ENCODE measurements at places on chromosomes 12 and 14. TPM values are rescaled to one million over a fixed set of nuclear protein-coding genes. Genes with fewer than 3 reads are reported as not detected.

DNA sequence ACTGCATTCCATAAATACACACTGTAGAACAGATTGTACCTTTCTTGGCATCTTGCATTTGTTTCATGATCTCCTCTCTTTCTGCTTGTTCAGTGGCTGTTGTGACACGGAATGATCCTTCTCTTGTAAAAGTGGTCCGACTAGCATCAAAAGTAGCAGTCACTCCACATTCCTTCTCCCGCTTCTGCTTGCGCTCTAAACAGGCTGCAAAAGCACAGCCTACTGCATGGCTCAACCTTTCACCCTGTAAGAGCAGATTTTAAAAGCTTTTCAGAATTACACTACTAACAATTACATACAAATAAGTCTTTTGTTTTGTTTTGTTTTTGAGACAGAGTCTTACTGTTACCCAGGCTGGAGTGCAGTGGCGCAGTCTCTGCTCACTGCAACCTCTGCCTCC lies 49.8 kb downstream of the PAPLN start:
- no peaks in the 10 kb centered on the region for H3K27me3 ChIP-seq
- peaks cover 36% of the 10 kb centered on the region for H3K36me3 ChIP-seq
- H3K27ac ChIP-seq, result no peak overlapping the region
- H3K4me3 ChIP-seq, result no peak overlapping the region

NID2 gene
- not detected for total RNA-seq

GRCh38 chr12:40197590-40197989 lies 27.2 kb upstream of the LRRK2 start:
- H3K36me3 ChIP-seq, result no peaks in the 10 kb centered on the region
- H3K4me3 ChIP-seq, result no peak overlapping the region
- no peaks in the 10 kb centered on the region for H3K4me1 ChIP-seq
- H3K27ac ChIP-seq, result no peak overlapping the region
- H3K27me3 ChIP-seq, result no peaks in the 10 kb centered on the region

- H3K4me3 ChIP-seq, result no peak overlapping the region
- no peak for DNase-seq
- no peaks in the 10 kb centered on the region for H3K36me3 ChIP-seq
- H3K27ac ChIP-seq, result no peak overlapping the region
- H3K4me1 ChIP-seq, result no peaks in the 10 kb centered on the region
These were observed 37.9 kb upstream of the SINHCAF start for GRCh38 chr12:31363831-31364230.

GRCh38 chr12:124392271-124392666 lies 97.4 kb downstream of the RFLNA start:
- H3K4me1 ChIP-seq, result peaks cover 19% of the 10 kb centered on the region
- no peaks in the 10 kb centered on the region for H3K27me3 ChIP-seq
- H3K27ac ChIP-seq, result no peak overlapping the region
- no peak for DNase-seq
- H3K4me3 ChIP-seq, result no peak overlapping the region

- no peaks in the 10 kb centered on the region for H3K36me3 ChIP-seq
- peak overlapping the region; percentile 90 for H3K4me3 ChIP-seq
- DNase-seq, result no peak
- peak overlapping the region; percentile 87 for H3K27ac ChIP-seq
- H3K4me1 ChIP-seq, result peaks cover 48% of the 10 kb centered on the region
These were observed 2.4 kb downstream of the SLC11A2 start for GRCh38 chr12:51023625-51024382.

CLEC1B gene
- total RNA-seq, result 2.6 TPM

DNA sequence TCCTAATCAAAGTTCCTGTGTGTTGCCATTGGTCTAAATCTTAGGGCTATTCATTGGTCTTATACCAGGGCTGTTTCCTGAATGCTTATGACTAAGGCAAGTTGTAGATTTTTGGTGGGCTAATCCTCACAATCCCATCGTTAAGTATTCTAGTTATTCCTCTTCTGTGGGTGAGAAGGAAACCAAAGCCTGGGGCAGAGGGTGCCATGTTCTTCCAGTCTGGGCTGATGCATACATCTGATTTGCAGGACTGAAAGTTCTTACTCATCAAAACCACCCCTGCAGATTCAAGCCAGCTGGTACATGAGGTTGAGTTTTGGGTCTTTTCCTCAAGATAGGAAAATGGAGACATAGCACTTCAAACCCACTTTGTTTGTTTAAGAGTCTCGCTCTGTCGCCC lies 25.7 kb downstream of the PPP1CC start:
- no peak for DNase-seq
- peaks cover 53% of the 10 kb centered on the region for H3K36me3 ChIP-seq
- no peak overlapping the region for H3K4me3 ChIP-seq
- no peaks in the 10 kb centered on the region for H3K4me1 ChIP-seq

DNA sequence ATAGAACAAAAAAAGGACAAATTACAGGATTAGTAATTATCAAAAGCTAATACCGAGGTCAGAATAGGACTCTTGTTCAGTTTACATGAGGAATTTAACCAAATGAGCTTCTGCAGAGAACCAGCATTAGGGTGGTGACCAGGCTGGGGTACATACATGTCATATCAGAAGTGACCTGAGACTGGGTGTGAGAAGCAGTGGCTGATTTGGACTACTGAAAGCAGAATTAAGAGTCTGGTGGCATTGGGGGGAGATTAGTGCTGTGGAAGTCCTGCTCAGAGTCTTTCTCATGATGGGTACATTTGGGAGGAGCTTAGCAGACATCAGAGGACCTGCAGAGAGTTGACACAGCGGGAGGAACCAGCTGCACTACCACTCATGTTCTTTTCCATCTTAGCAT lies 21.7 kb downstream of the TRAF3 start:
- no peak overlapping the region for H3K4me3 ChIP-seq
- DNase-seq, result no peak
- H3K4me1 ChIP-seq, result peaks cover 56% of the 10 kb centered on the region
- peaks cover under 1% of the 10 kb centered on the region for H3K36me3 ChIP-seq
- H3K27me3 ChIP-seq, result no peaks in the 10 kb centered on the region
- H3K27ac ChIP-seq, result peak overlapping the region; percentile 9

STYK1 gene
- total RNA-seq, result not detected

GRCh38 chr14:100816286-100816949 lies 9.5 kb upstream of the MEG3 start:
- H3K4me3 ChIP-seq, result no peak overlapping the region
- H3K27me3 ChIP-seq, result no peaks in the 10 kb centered on the region
- DNase-seq, result no peak

LPAR5 gene
- 7.0 TPM for total RNA-seq

DNA sequence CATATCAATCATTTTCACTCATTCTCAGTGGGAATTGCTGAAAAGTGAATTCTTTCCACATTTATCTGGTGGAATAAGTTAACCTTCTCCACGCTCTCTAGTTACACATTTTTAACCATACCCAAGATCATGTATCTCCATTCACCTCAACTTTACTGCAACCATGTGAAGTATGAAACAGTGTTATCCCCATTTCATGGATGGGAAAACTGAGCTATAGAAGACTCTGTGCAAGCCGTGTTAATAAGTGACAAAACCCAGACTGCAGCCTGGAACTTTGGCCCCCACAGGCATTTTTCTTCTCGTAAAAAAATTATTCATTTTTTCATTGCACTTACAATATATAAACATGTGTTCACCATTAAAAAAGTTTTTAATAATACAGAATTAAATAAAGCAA lies 82.4 kb upstream of the CCND2 start:
- H3K4me3 ChIP-seq, result no peak overlapping the region
- no peaks in the 10 kb centered on the region for H3K36me3 ChIP-seq
- DNase-seq, result no peak
- no peak overlapping the region for H3K27ac ChIP-seq

RNASE3 gene
- not detected for total RNA-seq

DNA sequence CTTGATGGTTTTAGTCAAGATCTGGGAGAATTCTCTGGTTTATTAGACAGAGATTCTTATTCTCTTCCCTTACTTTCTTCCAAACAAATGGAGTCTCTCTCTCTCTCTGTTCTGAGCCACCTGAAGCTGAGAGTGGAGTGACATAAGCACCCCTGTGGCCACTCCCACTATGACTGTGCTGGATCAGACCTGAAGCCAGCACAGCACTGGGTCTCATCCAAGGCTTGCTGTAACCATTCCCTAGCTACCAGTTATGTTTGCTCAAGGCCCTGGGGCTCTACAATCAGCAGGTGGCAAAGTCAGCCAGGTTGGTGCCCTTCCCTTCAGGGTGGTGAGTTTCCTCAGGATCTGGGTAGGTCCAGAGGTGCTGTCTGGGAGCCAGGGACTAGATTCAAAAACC lies 568.5 kb downstream of the AACS start:
- H3K4me3 ChIP-seq, result no peak overlapping the region
- no peak for DNase-seq
- no peaks in the 10 kb centered on the region for H3K36me3 ChIP-seq
- no peaks in the 10 kb centered on the region for H3K4me1 ChIP-seq
